ENCODE measurements at places on chromosomes 2 and 18.

DNA sequence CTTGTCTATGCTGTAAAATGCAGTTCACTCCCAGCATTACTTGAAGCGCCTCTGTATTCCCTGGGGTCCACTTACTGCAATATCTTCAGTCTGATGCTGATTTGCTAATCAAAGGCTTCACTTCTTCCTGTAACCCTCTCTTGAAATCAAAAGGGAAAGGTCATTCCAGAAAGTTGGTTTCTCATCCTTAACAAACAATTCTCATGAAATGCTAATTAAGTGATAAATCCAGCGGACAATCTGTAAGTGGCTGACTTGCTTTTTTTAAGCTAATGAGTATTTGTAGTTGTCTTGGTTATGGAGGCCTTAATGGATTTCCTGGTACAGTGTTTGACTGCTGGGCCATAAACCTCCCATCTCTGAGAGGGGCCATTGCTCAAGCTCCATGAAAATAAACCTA is 499.6 kb upstream of the HS6ST1 start:
- no peak for DNase-seq

DNA sequence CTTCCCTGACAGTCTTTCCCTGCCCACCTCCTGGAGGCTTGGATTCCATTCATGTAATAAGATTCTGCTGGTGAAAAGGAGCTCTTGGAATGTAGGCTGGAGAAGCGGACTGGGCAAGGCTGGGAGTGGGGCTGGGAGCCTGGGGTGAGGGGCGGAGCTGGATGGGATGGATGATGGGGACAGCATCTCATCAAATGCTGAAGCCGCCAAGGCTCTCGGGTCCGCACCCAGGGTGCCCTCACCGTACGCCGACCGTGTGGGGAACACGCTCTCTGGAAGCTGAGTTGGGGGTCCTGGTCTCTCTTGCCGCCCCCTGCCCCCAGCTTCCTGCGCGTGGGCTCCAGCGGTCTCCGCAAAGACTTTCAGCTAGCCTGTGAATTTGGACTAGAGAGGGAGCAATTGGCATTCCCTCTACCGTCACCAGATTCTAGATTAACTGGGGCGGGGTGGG is 9.1 kb downstream of the RAX start:
- DNase-seq = no peak

GRCh38 chr2:118940486-118941120 is 1.4 kb upstream of the MARCO start:
- DNase-seq = no peak

DNA sequence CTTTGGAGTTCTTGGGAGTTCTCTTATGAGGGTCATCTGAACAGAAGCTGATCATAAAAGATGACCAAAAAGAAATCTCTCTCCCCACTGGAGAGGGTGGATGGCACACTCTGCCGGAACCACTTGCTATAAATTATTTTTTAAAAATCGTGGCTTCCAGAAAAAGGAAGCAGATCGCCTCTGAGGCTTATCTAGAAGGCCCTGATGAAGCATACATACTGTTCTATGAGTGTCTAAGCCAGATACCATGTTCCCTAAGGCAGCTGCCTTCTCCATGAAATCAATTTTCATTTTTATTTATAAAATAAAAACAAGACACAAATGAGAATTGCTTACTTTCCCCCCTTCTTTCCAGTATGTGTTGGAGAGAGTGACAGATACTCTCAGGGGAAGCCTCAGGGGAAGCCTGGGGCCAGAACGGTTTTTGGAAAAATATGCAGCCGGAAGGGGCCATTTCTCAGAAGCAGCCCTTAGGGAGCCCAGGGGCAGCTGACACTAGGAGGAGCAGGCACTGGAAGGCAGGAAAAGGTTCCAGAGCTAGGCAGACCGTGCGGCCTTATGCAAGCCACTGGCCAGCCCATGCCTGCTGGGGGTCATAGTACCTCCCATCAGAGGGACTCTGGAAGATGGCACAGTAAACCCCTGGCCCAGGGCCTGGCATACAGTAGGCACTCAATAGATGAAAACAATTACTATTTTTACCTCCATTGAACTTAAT is 130.6 kb downstream of the CABLES1 start:
- DNase-seq = no peak

DNA sequence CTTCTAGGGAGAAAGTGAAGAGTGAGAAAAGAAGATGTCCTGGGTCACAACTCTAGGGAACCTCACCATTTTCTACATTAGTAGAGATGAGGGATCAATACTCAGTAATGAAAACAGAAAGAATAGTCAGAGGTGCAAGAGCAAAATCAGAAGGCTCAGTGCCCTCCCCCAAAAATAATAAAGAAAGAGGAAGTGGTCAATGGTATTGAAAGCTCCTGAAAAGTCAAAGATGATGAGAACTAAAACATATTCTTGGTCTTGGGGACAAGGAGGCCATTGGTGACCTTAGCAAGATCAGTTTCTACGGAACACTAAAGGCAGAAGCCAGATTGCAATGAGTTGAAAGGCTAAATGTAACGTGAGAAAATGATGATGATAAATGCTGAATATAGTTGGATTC is 24.5 kb upstream of the MYO1B start:
- no peak for DNase-seq

- DNase-seq = no peak
These were observed 247.5 kb upstream of the LRATD1 start for GRCh38 chr2:14385043-14385442.

- DNase-seq = no peak
These were observed 152.5 kb upstream of the AQP4 start for GRCh38 chr18:27017901-27018500.

GRCh38 chr18:28080876-28081300 is 96.0 kb downstream of the CDH2 start:
- DNase-seq = no peak

- no peak for DNase-seq
These were observed 178.3 kb upstream of the HDAC4 start for GRCh38 chr2:239579081-239579480.

- no peak for DNase-seq
These were observed 191.5 kb upstream of the ATP5MC3 start for GRCh38 chr2:175372704-175373701.

- no peak for DNase-seq
These were observed 23.4 kb downstream of the DNAH6 start for GRCh38 chr2:84539729-84540128.

DNA sequence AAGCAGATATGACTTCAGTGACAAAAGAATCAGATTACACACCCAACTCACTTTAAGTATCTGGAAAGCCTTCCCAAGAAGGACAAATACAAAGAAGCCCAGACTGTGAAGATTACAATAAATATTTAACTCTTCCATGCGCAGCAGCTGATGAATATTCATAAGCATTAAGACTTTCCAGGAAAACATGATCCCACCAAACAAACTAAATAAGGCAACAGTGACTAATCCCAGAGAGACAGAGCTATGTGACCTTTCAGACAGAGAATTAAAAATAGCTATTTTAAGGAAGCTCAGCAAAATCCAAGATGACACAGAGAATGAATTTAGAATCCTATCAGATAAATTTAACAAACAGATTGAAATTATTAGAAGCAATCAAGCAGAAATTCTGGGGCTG is 108.2 kb upstream of the UBE2E3 start:
- DNase-seq = no peak

DNA sequence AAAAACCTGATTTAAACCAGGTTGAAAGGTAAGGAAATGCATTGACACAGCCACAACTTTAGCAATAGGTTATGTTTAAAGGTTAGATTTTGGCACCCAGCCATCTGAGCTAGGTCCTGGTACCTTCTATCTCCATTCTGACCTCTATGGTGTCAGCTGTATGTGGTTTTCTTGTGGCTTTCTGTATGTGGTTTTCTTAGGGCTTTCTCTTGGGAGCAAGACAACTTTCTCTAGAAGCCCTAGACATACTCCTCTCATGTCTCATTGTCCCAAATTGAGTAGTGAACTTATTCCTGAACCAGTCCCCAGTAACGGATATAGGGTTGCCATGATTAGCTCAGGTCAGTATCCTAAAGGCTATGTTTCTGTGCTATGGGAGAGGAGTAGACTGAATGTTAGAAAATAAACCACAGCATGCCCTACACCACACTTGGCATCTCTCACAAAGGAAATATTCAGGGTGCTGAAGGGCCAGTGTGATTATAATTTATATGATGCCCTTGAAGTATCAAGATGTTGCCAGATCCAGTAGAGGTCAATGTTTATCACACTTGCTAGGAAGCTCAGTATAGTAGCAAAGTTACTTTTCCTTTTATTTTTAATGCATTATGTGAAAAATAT is 176.1 kb downstream of the CAPN13 start:
- no peak for DNase-seq

DNA sequence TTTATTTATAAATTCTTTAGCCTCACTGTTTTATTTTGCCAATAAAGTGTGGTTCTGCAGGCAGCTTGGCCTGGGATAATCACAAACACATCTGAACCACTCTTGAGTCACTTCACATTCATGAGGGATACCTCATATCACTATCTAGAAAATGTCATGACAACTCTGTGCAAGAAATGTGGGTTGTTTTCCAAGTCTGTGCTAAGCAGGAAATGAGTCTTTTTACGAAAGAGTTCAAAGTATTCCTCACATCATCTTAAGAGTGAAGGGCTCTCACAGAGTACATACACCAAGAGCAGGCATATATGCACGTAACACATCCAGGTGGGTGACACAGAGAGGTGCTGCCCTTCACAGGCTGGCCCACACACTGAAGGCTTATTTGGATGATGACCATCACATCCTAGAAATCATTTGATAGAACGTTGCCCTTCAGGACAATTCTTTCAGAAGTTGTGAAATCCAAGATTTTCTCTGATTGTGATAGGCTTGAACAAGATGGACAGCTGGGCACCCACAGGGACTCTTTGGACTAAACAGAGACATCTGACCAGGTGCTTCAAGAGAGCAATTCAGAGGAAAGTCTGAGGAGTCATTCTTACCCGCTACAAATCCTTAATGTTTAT is 811.1 kb upstream of the LRATD1 start:
- DNase-seq = no peak

- DNase-seq = no peak
These were observed 432.3 kb downstream of the PID1 start for GRCh38 chr2:228838819-228839218.
